ENCODE measurements at places on chromosomes 1 and 21.

DNA sequence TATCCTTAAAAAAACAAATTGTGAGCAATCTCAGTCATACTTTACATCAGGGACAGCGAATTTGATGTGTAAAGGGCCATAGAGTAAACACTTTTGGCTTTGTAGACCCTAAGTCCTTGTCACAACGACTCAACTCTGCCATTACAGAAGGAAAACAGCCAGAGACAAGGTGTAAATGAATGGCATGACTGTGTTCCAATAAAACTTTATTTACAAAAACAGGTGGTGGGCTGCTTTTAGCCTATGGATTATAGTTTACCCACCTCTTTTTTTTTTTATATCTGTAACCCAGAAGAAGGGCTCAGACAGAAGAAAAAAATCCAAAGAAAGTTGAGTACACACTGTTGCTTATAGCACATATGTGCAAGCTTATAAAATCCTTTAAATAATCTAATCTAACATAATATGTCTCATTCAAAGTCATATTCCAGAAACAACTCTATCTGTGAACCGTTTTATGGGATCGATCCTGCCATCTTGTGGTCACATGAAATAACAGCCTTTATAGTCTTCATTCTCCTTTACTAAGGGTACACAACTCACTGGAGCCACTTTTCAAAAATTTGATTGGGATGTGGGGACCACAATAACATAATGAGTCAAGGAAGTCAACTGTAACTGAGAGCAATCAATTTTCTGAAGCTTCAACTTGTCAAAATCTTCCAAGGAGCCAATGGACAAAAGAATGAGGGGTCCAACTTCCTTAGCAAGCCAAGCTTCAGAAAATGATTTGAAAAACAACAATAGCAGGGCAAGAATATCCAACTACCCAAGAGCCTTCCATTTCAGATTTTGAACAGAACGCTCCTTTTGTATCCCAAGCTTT lies 142.2 kb upstream of the KRTAP19-8 start:
- DNase-seq, result peak; percentile 34

DNA sequence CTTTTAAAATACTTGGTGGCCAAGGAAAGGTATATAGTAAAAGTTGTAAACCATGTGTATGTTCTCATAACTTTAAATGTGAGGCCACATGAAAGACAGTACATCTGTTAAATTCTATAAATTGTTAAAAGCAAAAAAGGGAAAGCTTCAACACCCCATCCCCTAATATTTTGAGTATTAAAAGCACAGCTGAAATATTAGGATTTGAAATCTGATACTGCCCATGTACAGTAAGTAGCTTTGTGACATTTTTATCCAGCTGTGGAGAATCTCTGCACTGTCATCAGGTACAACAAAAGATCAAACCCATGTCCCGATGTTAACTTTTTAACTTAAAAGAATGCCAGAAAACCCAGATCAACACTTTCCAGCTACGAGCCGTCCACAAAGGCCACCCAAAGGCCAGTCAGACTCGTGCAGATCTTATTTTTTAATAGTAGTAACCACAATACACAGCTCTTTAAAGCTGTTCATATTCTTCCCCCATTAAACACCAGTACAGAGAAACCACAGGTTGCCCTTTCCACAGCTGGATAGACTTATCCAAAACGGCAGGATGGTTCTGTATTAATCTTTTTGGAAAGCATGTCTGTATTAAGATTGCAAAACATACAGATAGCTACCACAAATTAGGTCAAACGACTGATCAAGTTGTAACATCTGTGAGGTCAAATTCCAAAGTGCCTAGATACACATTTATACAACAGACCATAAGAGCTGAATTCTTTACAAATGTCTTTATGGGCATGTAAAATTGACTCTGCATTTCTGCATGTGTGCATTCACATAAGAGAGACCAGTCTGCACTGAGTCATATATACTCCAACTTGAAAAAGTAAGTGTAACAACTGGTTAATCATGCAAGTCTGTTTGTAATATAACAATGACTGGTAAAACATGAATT lies 5.2 kb downstream of the IRF2BP2 start:
- no peak for DNase-seq

GRCh38 chr1:116492358-116492811 lies 78.4 kb downstream of the CD58 start:
- no peak for DNase-seq

DNA sequence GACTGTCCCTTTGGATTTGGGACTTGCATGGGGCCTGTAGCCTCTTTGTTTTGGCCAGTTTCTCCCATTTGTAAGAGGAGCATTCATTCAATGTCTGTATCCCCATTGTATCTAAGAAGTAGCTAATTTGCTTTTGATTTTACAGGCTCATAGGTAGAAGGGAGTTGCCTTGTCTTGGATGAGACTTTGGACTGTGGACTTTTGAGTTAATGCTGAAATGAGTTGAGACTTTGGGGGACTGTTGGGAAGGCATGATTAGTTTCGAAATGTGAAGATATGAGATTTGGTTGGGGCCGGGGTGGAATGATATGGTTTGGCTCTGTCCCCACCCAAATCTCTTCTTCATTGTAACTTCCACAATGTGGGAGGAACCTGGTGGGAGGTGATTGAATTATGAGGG lies 151.7 kb downstream of the PRDM2 start:
- no peak for DNase-seq

GRCh38 chr1:226350519-226350865 lies 41.5 kb upstream of the LIN9 start:
- no peak for DNase-seq

DNA sequence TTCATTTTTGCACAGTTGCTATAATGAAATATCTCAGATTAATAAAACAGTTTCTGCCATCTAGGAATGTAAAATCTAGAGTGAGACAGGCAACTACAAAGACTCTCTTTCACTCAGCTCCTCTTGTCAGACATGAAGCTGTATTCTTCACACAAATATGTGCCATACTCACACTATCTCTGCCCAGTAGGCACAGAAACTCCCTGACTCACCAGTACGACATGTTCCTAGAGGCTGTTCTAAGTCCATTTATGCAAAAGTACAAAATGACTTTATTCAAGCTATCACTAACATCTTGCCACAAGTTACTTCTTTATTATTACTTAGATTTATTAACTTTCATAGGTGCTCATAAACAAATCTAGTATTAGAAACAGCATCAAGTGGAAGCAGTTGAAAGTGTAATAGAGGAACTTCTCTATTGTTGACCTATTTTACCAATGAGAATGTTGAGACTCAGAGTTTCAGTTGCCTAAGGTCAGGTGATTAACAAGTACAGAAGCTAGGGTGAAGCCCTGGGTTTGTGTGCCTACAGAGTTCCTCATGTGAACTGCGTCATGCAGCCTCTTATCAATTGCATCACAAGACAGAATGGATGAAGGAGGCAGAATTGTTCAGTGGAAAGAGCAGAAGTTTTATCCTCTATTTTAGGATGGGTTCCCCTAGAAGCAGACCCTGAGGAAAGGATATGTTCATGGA lies 98.9 kb downstream of the RGS2 start:
- no peak for DNase-seq

- DNase-seq, result no peak
Observed at GRCh38 chr1:160624464-160624863, 22.4 kb downstream of the SLAMF1 start.

- DNase-seq, result no peak
Observed at GRCh38 chr21:28482657-28483056, 510.0 kb downstream of the LTN1 start.

- no peak for DNase-seq
Observed at GRCh38 chr1:40363721-40364120, 9.8 kb upstream of the SMAP2 start.

GRCh38 chr1:233300326-233300725 lies 4.8 kb upstream of the PCNX2 start:
- DNase-seq, result no peak

- DNase-seq, result no peak
Observed at GRCh38 chr1:173195596-173196088, 11.5 kb downstream of the TNFSF4 start.

- no peak for DNase-seq
Observed at GRCh38 chr1:150234566-150235293, 1.2 kb downstream of the ANP32E start.

- DNase-seq, result peak; percentile 82
Observed at GRCh38 chr1:56424744-56425493, 154.4 kb downstream of the PLPP3 start.

DNA sequence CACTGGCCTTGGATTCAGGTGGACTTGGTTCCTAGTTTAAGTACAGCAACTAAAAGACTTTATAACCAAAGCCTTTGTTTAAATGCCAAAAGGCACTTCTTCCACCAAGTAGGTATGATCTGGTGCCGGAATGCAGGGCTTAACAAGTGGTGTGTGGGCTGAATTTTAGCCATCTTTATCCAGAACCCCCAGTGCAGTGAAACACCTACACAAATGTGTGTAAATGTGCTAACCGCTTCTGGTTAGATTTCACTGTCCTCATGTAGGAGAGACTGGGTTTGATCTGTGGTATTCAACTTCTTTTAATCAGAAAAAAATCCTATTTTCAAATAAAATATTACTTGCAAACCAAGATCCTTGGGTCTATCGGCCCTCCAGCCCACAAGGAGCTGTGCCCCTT lies 10.3 kb downstream of the SLAMF1 start:
- no peak for DNase-seq

DNA sequence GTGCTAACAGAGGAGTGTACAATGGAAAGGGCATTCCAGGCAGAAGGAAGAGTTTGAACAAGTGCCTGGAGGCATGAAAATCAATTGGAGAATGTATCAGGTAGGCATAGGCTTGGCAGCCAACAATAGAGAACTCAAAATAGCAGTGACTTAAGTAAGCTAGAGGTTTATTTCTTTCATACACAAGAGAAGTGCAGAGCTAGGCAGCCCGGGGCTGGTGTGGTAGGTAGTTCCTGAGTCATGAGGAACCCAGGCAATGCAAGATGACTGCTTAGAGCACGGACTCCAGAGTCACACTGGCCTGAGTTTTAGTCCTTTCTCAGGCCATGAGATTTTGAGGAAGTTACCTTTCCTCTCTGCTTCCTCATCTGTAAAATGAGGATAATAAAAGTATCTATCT lies 74.8 kb upstream of the LRRN2 start:
- DNase-seq, result no peak

DNA sequence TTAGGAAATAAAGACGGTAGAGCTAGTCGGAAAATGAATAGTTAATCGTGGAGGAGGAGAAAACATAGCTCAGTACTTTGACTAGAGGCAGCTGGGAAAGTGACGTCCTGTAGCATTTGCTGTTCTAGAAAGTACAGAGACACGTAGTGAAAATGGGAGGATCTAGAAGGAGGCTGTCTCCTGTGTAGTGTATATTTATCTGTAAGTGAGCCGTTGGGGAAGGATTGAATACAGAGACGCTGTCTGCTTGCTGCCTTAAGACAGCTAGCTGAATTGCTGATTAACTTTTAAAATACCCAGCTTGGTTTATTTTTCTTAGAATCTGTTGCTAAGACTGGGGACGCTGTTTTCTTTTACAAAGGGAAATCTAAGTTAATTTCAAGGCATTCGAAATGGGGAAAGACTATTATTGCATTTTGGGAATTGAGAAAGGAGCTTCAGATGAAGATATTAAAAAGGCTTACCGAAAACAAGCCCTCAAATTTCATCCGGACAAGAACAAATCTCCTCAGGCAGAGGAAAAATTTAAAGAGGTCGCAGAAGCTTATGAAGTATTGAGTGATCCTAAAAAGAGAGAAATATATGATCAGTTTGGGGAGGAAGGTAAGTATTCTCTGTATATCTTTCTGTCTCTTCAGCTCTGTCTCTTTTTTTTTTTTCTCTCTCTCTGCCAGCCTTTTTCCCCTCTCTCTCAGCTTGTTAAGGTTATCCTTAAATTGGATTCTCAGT lies at the start of gene DNAJB4:
TSS of gene DNAJB4 (plus strand) at position 221 of the 729 bp plus-strand sequence. CDS start at position 393, 172 bp downstream.
- DNase-seq, result no peak

GRCh38 chr1:154813300-154813816 lies 56.7 kb downstream of the KCNN3 start:
- no peak for DNase-seq

GRCh38 chr21:45577801-45578175 lies 35.5 kb upstream of the SLC19A1 start:
- no peak for DNase-seq

DNA sequence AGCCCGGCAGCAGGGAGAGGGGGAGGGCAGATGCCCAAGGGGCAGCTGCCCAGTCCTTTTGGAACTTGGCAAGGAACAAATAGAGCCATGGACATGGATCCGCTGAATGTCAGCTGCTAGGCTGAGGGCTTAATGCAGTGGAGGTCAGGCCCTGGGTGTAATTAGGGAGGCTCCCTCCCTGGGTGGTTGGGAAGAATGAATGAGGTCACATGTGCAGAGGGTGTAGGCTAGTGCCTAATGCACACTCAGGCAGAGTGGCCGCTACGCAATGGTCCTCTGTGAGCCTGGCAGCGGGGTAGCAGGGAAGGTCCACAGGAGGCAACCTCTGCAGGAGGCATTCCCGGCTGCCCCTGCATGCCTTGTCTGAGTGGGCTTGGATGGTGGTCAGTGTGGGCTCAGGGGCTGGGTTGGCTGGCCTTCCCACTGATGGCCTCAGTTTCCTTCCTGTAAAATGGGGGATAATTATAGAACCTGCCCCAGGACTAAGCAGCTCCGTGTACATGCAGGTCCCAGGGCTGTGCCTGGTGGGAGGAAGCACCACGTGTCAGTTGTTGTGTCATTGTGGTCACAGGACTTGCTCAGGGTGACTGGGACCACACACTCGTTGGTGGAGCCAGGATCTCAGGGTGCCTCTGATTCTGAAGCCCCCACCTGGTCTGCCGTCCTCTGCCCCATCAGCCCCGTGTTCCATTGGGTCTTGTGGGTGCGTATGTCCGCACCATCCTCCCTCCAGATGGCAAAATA lies 81.6 kb upstream of the ACTL8 start:
- DNase-seq, result no peak

DNA sequence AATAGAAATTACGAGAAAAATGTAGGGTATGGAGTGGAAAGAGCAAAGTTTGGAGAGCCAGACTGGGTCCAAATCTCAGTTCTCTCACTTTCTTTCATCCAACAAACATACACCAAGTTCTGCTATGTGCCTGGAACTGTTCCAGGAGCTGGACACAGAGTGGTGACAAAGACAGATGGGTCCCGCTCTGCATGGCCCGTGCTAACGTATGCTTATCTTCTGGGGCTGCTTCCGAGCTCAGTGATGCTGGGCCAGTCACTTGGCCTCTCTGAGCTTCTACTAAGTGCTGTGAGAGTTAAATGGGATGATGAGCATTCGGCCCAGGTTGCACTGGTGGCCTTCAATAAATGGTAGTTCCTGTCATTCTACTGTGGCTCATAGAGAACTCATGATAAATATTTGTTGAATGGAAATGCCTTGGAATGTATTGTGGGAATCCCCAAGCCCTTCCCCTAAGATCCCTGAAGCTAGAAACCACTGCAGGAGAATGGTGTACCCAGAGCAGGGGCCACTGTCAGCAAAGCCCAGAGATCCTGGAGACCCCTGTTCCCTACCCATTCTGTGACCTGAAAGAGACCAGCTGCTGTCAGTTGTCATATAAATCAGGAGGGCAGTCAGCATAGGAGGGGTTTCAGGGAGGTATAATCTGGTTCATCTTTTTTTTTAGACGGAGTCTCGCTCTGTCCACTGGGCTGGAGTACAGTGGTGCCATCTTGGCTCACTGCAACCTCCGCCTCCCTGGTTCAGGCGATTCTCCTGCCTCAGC lies 3.8 kb downstream of the LEMD1 start:
- no peak for DNase-seq

DNA sequence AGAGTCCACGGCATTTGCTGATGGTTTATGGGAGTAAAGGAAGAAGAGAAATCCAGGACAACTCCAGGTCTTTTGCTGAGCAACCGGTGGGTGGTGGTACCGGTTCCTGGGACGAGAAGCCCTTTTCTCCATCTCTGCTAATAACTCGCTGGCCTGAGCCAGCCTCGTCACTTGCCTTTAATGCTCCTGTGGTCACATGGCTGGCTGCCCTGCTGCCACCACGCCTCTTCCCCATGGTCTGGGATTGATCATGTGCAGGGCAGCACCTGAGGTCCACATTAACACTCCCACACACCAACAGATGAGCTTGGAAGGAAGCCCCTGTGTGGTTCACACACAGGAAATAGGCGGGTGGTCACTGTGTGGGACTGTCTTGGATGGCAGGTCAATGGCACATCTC lies 10.3 kb upstream of the ETS2 start:
- DNase-seq, result no peak
